ENCODE measurements at places on chromosomes 16 and 17.

DNA sequence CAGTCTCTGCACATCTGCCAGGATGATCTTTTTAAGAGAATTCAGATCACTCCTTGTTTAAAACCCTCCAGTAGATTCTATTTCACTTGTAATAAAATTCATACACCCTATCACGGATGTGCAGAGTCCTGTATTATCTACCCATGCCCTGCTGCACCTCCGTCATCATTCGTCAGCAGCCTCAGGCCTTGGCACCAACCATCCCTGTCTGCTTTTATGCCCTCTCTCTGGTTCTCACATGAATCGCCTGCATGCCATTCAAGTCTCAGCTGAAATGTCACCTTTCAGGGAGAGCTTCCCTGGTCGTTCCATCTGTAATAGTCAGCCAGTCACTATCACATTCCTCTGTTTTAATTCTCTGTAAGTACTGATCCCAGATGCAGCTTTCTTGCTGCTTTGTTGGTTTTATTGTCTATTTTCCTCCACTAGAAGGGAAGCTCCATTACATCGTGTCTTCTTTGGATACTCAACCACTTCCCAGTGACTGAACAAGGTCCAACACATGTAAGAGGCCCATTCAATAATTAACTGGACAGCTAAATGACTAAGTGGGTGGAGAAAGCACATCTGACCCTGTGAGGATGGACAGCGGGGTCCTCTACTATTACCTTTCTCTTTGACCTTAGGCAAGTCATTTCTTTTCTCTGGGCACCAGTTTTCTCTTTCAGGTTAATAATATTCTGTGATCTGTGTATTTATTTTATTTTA is 81.2 kb upstream of the GOT2 start:
- DNase-seq, result no peak

DNA sequence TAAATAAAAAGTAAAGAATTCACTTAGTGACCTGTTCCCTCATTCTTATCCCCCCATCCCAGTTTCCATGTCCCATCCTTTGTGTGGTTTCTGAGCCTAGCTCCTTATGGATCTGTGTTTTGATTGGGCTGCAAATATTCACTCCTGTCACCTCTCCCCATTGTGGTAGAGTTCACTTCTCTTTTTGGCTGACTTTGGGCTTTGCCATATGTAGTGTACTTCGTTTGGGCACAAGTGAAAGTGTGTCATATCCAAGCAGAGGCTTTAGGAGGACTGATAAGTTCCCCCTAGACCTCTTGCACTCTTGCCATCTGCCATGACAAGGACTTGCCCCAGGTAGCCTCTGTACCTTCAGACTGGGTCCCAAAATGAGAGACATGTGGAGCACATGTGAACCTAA is 13.0 kb upstream of the DHRS7B start:
- no peak for DNase-seq

DNA sequence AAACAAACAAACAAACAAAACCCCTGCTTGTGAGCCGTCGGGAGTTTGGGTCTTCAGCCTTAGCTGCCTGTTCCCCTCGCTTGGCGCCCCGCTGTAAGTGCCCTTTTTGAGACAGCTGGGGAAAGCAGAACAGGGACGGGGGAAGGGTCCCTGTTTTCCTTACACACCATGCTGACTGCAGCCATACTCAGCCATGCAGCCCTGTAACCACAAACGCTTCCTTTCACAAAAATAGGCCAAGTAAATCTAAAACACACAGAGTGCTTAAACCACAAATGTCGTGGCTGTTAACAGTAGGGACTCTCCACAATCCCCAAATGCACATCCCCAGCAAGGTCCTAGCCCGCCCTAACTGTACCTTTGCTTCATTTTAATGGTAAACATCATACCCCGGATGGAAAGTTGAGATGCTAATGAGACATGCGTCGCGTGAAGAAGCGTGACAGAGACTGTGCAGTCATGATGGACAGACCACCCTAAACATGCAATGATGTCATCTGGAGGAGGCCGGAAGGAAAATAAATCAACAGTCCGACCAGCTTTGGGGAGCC is 129.9 kb downstream of the MGAT5B start:
- peak; percentile 71 for DNase-seq

- DNase-seq, result no peak
Observed at GRCh38 chr16:67930191-67930590, 1.5 kb downstream of the CTRL start.
